Glomerular endothelial cell (primary cell): ENCODE measurements at places on chromosomes 6 and 20.
A peak's percentile ranks its signal among the peaks of the same experiment; 100 is the strongest.

GRCh38 chr6:50850223-50851048, 31.8 kb downstream of the TFAP2B start:
- no peak for DNase-seq

DNA sequence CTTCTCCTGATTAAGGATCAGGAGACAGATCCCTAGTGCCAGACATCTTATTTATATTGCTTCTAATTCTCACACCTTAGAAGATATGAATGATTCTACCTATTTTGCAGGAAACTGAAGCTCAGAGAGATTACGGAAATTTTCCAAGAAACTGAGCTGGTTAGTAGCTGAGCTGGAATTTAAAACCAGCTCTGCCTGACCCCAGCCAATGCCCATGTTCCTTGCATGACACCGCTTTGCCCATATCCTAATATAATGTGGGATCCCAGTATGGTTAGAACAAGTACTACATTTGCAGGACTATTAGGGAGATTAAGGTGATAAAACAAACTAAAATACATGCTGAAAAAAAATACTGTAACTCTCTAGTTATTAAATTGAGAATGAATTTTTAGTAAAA, 1.9 kb downstream of the TMEM30A start:
- no peak for DNase-seq

DNA sequence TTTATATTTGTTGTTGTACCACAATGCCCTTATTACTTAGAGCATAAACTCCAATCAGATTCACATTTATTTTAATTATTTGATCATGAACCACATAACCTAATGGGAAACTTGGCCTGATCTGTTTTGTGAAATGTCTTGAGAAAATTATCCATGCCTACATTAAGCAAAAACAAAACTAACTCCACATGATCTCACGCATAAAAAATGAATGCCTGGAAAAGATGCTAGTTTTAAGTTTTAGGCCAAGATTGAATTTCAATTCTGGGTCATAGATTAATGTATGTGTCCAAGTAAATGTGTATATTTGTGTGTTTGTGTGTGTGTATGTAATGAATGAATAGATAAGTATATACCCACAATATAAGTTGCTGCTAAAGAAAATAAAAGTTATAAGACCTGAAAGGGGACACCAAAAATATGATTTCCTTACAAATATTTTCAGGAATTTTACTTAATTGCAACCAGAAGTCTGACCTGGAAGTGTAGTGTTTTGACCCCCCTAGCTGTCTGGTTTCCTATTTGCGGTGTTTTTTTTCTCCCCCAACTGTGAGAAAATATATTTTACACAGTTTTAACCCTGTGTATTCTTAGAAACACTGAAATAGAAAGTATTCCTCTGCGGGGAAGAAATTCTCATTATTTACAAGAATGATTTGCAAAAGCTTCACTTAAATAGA, 97.2 kb downstream of the JAG1 start:
- DNase-seq: no peak

DNA sequence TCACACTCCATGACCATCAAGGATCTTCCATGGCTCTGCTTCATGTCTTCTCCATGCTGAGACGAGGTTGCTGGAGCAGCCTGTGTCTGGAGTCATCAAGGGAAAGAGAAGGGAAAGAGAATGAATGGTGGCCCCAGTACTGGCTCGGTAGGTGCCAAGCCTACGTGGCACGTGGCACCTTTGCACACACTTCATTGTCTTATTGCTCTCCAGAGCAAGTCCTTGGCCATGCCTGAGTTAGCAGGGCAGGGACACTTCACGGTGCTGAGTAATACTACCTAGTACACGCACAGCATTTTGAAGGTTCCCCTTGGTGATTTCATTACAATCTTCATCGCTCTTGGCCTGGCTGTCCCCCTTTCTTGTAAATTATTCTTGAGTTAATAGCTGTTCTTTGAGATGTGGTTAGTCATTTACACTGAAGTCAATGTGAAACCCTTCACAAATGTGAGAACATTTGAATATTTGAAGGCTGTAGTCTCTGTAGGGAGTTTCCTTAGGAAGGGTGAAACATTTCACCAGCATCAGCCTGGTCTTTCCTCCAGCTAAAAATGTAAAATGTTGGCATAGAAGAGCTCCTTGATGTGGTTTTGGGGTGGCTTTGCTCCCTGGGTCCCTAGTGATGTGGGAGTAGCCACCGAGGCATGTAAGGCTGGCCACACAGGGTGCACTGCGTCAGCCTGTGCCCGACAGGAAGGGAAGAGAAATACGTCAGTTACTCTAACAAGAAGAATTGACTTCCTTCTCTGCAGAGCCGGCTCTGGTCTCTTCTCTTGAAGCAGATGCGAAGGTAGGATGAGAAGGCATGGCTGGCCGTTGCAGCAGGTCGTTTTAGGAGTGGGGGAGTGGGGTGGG, at the start of gene SYTL3:
Gene SYTL3 (plus strand): TSS at position 766 of the 855 bp plus-strand sequence. CDS start 13,215 bp downstream, outside the sequence.
- DNase-seq: no peak

GRCh38 chr6:139175389-139175948, 40.6 kb downstream of the HECA start:
- no peak for DNase-seq

GRCh38 chr20:52840041-52840440, 132.1 kb upstream of the TSHZ2 start:
- DNase-seq: no peak

GRCh38 chr6:71288228-71289038, at the start of gene OGFRL1:
Gene OGFRL1 (plus strand): TSS chr6:71288811. CDS start chr6:71288937, 126 bp downstream.
- no peak for DNase-seq

GRCh38 chr6:111499269-111499793, 16.3 kb upstream of the REV3L start:
- no peak for DNase-seq

GRCh38 chr6:102936959-102937358, 1543.5 kb downstream of the GRIK2 start:
- no peak for DNase-seq

GRCh38 chr6:87407561-87407900, 241 bp upstream of the CFAP206 start:
- DNase-seq: peak; percentile 5

- DNase-seq: no peak
Measured at GRCh38 chr6:143607168-143607567, 70.6 kb upstream of the PHACTR2 start.

DNA sequence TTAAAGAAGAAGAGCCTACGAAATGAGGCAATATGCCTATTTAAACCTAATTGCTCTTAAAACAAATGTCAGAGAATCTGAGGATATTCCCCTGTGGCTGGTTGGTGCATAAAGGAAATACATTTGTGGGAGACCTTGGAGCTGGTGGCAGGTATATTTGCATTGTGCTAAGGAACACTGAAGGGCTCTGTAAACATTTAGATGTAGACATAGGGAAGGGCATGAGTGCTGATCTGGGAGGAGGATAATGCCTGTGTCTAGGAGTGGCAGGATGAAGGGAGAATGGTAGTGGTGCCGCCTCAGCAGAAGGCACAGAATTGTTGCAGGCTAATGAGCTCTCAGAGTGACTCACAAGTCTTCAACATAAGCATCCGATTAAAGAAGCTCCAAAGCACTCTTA, 85.8 kb downstream of the CD164 start:
- DNase-seq: no peak

DNA sequence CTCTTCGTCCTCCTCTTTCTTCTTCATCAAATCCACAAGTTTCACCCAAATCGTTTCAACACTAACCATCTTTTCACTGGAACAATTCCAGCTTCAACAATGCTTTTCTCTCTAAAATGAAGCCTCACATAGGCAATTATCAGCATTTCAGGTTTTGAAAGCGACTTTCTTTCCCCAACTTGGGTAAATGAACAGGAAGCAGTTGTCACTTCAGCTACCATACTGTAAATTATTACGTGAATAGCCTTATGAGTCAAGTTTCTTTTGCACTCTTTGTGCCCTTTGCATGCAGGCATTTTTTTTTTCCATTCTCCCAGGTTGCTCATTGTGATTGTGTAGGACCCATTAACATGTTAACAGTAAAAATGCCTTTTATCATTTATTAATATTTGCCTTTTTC, 121.7 kb upstream of the BTBD3 start:
- peak; percentile 65 for DNase-seq

GRCh38 chr6:3364391-3364790, 92.5 kb downstream of the SLC22A23 start:
- DNase-seq: no peak

GRCh38 chr6:108896111-108896661, 48.0 kb downstream of the ARMC2 start:
- peak; percentile 63 for DNase-seq

GRCh38 chr20:9070304-9070703, 1.4 kb downstream of the PLCB4 start:
- DNase-seq: no peak

DNA sequence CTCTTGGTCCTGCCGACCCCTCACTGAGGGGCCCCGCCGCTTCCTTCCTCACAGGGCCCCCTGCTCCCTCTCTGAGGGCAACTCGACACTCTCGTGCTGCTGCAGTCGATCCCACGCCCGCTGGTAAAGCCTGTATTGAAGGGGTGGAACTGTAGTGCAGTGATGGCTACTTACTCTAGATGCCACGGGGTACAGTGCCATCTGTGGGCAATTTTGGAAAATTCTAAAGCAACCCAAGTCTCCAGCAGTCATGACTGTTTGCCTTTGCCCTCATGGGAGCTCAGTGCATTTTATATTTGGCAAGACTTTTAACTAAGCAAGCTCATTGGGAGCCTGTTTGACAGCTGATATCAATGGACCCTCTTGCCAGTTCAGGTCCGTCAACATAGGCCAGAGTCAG, 6.5 kb upstream of the C6orf136 start:
- DNase-seq: no peak

- no peak for DNase-seq
Measured at GRCh38 chr6:1724616-1725015, 114.9 kb downstream of the FOXC1 start.

DNA sequence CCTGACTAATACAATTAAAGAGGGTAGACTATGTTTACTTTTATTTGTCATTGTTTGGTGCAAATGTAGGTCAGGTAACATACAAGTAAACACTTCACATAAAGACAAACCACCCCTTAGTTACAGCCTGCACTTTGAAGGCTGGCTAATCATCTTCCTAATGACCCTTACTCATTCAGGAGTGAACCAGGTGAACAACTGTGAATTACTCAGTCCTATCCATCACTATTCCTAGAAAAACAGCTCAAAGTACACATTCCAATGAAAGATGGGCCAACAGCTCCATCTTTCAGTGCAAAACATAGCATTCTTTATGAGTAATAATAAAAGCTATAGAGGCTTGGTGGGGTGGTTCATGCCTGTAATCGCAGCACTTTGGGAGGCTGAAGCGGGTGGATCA, 78.2 kb downstream of the FRK start:
- DNase-seq: no peak

- no peak for DNase-seq
Measured at GRCh38 chr6:47403801-47404200, 73.8 kb upstream of the CD2AP start.

GRCh38 chr6:815348-815738, 122.4 kb upstream of the EXOC2 start:
- DNase-seq: no peak

DNA sequence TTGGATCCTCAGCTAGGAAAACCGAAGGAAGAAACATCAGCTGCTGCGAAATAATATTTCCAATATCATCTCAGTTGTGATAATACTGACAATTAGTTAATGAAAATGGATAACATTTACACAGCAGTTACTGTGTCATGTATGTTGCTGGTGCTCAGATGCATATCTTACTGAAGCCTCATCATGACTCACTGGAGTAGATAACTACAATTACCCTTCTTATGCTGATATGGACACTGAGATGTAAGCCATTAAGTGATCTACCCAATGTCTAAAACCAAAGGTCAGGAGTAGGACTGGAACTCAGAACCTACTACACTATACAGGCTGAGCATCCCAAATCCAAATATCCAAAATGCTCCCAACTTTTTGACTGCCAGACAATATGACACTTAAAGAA, 54.7 kb upstream of the LYRM2 start:
- no peak for DNase-seq

DNA sequence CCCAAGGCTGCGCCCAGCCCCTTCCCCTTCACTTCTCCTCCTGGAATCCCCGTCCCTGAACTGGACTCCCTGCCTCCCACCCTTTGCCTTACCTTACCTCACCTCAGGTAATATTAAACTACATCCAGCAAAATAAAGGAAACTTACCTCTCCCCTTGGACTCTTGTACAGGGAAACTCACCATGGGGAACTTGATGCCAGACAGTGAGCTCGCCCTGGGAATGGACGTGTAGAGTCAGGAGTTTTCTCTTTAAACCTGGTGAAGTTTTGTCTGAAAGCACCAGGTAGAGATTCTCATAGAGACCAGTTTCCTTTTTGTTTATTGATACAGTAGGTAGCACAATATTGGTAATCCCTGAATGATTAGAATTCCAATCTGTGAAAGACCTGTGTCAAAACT, 544 bp upstream of the HLA-C start:
- DNase-seq: no peak

DNA sequence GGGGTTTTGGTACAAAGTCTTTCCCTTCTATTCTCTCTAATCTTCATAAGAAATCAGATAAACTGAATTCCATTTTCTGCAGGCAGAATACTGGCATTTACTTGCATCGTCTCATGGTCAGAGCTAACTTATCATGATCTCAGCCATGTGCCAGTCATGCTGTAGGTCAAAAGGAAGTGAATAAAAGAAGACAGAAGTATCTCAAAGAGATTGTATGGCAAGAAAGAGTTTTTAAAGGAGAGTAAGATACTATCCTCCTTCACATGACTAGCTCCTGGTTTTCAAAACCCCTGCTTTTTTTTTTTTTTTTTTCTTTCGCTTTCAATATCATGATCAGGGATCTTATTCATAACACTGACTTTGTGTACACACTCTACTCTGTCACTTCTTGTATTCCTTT, 398.3 kb downstream of the C6orf118 start:
- DNase-seq: no peak

DNA sequence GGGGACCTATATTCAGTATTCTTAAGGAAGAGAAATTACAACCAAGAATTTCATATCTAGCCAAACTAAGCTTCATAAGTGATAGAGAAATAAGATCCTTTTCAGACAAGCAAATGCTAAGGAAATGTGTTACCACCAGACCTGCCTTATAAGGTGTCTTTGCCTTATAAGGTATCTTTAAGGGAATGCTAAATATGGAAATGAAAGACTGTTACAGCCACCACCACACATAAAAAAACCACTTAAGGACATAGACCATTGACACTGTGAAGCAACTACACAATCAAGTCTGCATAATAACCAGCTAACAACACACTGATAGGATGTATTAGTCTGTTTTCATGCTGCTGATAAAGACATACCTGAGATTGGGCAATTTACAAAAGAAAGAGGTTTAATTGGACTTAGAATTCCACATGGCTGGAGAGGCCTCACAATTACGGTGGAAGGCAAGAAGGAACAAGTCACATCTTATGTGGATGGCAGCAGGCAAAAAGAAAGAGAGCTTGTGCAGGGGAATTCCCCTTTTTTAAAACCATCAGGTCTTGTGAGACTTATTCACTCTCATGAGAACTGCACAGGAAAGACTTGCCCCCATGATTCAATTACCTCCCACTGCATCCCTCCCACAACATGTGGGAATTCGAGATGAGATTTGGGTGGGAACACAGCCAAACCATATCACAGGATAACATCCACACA, 119.2 kb upstream of the LAMA2 start:
- no peak for DNase-seq

- DNase-seq: no peak
Measured at GRCh38 chr6:113636357-113636824, 220.8 kb upstream of the MARCKS start.

- no peak for DNase-seq
Measured at GRCh38 chr20:63230800-63231268, 4.9 kb upstream of the BIRC7 start.
